ENCODE measurements at places on chromosomes 6 and 20.

DNA sequence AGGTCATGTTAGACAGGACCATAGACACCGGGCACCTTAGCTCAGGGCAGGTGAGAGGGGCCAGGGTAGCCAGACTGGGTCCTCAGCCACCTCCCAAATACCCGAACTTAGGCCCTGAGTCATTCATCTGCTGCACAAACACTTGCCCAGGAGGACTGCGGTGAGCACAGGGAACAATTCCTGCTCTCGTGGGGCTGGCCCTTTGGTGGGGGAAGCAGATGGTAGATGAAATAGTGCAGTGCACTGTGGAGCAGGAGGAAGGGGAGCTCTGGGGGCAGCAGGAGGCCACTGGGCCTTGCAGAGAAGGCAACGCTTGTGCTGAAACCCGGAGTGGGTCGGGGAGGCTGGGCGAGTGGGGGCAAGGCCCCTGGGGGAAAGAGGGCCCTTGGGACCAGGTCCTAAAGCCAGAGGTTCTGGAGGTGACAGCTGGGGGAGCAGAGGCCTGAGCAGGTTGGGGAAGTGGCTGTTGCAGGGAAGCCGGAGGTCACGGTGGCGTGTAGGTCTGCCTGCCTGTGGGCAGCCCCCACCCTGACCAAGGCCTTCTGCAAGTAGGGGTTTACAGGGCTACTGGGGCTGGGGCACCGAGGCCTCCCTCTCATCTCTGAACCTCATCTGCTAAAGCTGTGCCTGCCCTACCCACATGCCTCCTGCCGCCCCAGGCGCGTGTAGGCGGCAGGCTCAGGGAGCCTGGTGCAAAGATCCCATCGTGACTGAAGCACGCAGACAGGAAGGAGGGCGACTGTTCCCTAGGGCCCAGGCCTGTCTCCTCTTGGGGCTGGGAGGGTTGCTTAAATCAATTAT is 4.7 kb upstream of the NPBWR2 start:
- no peak for DNase-seq

DNA sequence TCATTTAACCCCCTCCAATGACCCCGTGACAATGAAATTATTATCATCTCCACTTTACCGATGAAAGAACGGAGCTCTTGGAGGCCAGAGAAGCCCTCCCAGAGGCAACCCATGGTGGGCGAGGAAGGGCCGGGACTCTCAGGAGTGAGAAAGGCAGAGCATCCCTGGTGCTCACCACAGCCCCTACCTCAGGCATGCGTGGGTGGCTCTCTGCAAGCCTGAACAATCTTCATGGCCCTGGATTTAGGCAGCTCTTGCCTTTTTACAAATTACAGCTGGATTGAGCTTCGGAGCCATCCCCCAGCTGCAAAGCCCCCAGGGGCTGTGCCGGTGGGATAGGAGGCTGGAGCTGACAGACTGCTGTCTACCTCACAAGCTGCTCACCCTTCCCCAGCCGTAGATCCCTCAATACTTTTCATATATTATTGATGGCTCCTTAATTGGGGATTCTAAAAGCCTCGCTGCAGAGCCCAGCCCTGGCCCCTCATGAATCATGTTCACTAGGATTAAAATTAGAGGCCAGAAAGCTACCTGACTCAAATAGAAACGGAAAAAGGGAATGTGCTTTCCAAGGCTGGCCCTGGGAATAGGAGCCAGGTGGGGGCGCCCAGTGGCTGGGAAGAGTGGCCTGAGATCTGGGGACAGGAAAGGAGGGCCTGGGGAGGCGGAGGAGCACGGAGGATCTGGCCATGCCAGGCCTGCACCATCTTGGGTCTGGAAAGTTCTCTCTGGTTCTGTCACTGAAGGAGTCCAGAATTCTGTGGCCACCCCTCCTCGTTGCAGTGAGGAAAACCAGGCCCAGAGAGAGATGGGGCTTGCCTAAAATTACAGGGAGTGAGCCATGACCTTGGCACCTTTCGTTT is 29.1 kb downstream of the CPNE5 start:
- DNase-seq: no peak

DNA sequence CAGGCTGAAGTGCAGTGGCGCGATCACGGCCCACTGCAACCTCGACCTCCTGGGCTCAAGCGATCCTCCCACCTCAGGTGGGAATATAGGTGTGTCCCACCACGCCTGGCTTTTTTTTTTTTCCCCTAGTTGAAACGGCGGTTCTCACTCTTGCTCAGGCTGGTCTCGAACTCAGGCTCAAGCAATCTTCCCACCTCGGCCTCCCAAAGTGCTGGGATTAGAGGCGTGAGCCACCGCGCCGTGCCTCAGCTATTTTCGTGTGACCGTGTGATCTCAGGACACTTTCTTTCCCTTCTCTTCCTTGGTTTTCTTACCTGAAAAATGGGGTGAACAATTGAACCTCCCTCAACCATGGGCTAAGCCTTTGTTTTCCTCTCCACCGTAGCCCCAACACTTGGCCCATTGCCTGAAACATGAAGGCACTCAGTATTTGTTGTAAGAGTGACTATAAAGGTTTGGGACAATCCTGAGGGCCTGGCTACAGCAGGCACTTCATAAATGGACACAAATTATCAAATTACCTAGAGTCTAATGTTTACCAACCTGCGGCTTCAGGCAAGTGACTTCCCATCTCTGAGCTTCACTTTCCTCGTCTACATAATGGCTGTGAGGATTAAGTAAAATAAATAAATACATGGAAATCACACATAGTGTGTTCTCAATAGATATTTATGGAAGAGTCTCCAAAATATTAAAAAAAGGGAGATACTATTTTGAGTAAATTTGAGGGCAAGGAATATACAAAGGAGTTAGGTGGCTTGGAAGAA is 31.4 kb upstream of the ID1 start:
- no peak for DNase-seq

GRCh38 chr20:40254023-40254772 is 434.8 kb downstream of the MAFB start:
- DNase-seq: no peak

DNA sequence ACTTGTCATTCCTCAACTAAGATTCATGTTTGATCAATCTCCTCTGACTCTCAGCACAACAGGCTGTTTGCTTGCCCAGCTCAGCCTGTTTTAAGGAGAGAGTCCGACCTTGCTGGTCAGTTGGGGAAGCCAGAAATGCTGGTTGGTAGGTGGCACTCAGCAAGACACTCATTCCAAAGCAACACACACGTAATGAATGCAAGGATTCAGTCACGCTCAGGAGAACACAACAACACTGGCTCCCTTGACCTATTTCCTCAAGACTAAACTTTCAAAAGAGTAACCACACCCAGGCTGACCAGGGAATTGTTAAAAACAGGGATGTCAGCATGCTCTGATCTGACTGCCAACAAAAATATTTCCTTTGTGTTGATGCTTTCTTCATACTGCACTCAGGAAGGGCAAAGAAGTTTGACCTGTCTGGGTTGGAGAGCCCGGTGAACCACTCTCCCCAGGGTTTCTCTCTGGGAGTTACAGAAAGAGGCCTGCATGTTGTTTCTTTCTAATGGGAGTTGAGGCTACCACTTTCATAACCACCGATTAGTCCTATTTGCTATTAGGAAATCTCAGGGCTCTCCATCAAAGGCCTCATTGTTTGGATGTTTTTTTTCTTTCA is 25.6 kb upstream of the PREP start:
- DNase-seq: no peak

Data from frontal cortex (tissue), 4 donors.